ENCODE measurements at places on chromosomes 7 and 10.

- no peak for DNase-seq
Observed at GRCh38 chr7:102320181-102320580, 33.5 kb downstream of the SH2B2 start.

DNA sequence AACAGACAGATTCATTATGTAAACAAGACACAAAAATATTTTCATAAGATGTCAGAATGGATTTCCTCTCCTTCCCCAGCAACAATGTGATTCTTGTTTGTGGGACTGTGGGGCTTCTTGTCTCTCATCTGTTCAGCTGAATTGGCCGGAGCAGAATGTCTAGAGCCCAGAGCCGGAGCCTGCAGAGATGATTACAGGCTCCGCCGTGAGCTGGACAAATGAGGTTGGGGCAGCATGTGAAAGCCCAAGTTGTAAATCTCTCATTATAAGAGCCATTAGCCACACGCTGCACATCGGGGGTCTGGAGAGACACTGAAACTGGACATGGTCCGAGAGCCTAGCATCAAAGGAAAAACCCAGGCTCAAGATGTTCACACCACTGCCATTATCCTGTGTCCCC lies 137.0 kb upstream of the ADAM12 start:
- DNase-seq: no peak

- DNase-seq: no peak
Observed at GRCh38 chr7:30079880-30080279, 51.7 kb downstream of the PLEKHA8 start.

- DNase-seq: no peak
Observed at GRCh38 chr7:79570903-79571302, 117.4 kb upstream of the MAGI2 start.

- DNase-seq: peak; percentile 4
Observed at GRCh38 chr7:38102507-38102906, 75.5 kb upstream of the STARD3NL start.

DNA sequence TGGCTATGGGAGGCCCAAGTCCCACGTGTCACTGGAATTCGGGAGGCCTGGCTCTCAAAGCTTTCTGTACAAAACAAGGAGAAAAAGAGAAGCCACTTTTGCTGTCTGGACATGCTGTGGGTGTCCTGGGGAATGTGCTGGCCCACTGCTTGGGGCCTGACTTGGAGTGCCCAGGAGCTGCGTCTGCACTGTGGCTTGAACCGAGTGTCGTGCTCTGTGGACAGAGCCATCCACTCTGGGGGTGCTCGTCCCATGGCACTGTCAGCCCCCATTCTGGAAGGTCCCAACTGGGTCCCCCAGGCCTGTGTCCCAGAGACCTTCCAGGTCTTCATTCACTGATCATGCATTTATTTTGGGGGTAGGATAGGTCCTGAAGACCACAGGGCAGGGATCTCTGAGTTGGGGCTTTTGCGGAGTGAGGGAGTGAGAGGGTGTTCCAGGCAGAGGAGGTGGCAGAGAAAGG lies 138.0 kb downstream of the LHPP start:
- DNase-seq: no peak

DNA sequence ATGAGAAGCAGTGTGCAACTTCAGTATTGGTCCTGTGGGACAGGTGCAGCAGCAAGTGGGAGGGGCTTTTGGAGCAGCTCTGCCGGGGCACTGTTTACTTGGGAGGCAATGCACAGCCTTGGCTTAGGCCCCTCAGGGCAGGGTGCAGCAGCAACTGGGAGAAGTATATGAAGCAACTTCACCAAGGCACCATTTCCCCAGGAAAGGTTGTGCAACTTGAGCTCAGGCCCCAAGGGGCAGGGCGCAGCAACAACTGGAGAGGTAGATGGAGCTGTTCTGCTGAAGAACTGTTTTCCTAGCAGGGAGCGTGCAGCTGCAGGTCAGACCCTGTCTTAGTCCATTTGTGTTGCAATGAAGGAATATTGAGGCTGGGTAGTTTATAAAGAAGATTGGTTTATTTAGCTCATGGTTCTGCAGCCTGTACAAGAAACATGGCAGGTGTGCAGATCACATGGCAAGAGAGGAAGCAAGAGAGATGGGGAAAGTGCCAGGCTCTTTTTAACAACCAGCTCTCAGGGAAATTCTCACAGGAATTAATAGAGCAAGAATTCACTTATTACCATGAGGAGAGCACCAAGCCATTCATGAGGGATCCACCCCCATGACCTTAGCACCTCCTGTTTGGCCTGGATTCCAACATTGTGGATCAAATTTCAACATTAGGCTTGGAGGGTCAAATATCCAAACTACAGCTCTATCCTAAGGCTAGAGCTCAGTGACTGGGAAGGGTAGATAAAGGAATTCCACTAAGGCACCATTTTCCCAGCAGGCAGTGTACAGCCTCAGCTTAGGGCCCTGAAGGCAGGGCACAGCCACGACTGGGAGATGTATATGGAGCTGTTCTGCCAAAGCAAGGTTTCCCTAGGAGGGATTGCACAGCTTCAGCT lies 10.9 kb downstream of the GPR141 start:
- DNase-seq: no peak

DNA sequence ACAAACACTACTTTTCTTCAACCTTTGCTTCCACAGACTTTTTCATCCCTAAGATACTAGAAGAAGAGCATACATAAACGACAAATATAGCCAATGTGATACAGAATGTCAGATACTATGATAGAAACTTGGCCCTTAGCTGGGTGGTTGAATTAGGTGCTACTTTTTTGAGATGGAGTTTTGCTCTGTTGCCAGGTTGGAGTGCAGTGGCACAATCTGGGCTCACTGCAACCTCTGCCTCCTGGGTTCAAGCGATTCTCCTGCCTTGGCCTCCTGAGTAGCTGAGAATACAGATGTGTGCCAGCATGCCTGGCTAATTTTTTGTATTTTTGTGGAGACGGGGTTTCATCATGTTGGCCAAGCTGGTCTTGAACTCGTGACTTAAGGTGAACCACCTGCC lies 3.5 kb downstream of the PPIA start:
- no peak for DNase-seq

DNA sequence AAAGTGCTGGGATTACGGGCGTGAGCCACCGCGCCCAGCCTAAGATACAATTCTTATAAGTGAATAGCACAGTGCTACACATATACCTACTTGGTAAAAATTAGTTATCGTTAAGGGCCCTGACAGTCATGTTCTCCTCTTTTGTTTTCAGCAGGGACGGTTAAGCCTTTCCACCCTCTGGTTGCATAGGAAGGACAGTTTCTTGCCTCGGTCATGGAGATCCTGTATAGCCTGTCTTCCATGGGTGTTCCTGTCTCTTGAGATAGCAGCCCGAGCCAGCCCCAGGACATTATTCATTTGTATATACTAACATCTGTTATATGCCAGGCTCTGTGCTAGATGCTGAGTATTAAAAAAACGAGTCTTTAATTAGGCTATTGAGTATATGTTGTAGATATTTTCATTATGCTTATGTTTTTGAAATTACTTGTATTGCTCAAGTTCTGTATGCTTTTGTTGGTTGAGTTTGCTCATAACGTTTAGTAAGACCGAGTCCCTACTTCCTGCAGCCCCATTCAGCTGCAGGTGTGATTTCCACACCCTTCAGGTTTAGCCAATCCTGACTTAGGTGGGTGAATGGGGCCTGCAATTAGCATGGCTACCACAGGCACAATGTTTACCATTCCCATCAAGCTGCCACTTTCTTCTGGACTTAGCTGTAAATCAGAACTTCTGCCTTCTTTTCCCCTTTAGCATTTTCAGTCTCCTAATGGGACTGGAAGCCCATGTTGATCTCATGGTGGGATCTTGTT lies 24.8 kb downstream of the CCSER2 start:
- no peak for DNase-seq

DNA sequence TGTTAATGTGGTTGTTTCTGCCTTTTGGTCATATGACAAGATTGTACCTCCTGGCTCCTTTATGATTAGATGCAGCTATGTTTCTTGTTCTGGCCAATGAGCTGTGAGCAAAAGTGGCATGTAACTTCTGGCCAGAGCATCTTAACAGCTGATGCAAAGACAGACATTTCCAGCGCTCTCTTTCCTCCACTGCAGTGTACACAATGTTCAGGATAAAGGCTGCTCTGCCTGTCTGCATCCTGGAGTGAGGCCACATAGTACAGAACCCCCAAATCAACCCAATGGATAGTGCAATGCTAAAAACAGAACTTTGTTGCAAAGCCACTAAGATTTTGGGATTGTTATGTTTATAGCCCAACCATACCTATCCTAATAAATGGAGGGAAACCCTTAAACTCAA lies 17.9 kb downstream of the EPC1 start:
- no peak for DNase-seq

GRCh38 chr10:118107040-118107439 lies 60.3 kb upstream of the RAB11FIP2 start:
- DNase-seq: no peak

- DNase-seq: no peak
Observed at GRCh38 chr10:1035201-1035600, 9.5 kb upstream of the IDI2 start.

DNA sequence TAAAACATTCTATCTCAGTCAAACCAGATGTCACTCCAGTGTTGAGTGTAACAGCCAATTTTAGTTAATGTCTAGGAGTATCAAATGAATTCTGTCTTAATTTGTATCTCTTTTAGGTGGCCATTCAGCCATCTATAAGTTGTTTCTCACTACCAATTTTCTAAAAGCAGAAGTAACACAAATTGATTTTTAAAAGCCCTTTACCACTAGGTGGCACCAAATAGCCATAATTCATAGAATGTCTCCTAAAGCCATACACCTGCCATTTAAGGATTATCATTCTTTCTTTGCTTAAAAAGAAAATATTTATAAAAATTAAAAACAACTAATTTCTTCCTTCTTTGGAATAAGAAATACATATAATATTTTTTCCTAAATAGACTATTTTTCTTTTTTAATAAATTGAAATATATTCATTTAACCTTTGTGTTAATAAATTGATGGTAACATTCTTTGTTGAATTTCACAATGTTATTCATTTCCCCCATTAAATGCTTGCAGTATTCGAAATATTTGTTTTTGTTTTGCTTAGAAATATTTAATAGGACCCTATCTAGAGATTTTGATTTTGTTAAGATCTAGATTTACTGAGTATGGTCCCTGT lies 107.8 kb upstream of the PPP1R3A start:
- DNase-seq: peak; percentile 39

DNA sequence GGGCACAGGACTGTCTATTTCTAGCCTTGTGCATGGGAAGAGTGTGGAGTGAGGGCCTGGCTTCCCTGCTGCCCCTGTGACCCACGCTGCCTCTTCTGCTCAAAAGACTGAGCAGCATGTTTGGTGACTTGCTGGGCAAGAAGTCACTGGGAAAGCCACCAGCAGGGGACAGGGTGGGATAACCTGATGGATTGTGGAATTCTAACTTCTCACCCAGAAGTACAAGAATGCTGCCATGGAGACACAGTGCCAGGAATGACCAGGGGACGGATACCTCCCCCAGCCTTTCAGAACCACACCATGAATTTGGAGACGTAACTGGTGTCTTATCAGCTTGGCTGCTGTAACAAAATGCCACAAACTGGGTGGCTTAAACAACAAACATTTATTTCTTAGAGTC lies 28.4 kb downstream of the GALNTL5 start:
- DNase-seq: no peak

GRCh38 chr10:33982995-33983394 lies 648.5 kb upstream of the NRP1 start:
- no peak for DNase-seq

DNA sequence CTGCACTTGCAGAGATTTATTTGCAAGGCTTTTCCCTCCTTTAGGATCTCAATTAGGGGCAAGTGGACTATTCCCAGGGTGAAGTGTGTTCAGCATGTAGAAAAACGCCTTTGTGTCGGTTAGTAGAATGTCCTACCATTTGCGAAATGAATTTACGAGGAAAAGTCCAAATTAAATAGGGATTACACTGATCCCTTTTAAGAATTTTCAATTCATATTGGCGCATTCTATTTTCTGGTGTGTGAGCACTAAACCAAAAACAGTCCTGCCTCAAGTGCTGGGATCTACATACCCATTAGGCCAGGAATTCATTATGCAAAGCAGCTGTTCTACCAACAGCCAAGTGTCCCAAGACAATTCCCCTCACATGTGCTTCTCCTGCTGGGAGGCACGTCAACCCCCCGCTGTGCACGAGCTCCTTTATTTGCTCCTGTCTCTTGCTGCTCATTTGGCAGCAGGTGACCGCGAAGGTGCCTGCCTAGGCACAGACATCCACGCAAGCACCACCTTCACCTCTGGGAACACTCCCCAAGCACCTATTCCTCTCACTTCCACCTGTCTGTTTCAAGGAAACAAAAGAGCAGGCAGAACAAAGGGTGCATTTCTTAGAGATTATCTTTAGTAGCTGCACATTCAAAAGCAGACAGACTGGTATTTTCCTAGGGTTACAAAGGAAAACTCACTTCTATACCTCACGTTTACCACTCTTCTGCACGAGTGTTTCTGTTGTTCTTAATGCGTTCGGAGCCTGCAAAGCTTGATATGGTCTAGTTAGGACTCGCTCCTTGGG lies 134.6 kb upstream of the FGFR2 start:
- DNase-seq: no peak

DNA sequence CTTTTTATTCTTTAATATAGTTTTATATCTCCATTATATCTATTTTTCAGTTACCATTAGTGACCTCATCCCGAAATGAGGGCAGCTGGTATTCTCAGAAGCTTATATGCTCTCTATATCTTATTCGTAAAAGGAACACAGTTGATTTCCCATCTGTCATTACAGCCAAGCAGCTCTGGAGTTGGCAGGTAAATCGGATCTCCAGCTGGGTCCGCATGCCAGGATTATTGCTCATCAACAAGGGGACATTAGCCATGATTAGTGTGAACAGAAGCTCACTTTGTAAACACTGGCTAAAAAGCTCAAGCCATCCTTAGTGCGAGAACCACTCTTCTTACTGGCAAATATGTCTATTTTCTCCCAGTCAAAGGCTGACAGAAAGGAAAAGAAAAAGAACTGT lies 180.3 kb downstream of the NPSR1 start:
- peak; percentile 90 for DNase-seq

- no peak for DNase-seq
Observed at GRCh38 chr10:75010373-75010772, 101.1 kb upstream of the SAMD8 start.

GRCh38 chr10:129342385-129342784 lies 124.7 kb upstream of the MGMT start:
- no peak for DNase-seq

DNA sequence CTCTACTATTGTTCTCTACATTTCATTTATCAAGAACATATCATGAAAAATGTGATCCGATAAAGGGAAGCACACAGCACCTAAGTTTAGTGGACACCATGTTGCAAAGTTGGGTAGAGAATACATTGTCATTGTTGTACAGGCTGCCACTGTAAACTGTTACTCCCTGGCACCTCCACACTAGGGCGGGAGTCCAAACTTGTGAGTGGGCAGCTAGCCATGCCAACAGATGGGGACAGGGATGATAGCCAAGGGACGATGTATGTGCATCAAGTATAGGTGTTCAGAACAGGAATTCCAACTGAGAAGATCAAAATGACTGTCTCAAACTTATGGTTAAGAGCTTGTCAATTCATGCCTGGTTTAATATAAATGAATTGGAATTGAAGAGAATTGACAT lies 31.1 kb upstream of the COMMD3 start:
- DNase-seq: peak; percentile 29

DNA sequence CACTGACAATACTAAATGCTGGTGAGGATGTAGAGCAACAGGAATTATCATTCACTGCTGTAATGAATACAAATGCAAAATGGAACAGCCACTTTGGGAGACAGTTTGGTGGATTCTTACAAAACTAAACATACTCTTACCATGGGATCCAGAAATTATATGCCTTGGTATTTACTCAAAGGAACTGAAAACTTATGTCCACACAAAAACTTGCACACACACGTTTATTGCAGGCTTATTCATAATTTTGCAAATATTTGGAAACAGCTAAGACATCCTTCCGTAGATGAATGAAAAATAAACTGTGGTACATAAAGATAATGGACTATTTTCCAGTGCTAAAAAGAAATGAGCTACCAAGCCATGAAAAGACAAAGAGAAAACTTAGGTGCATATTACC lies 69.6 kb downstream of the SEM1 start:
- DNase-seq: no peak

Data from NCI-H446 (cell line).